Progenitor cell of endocrine pancreas (in vitro differentiated cells): ENCODE measurements at places on chromosomes 2 and 18.

DNA sequence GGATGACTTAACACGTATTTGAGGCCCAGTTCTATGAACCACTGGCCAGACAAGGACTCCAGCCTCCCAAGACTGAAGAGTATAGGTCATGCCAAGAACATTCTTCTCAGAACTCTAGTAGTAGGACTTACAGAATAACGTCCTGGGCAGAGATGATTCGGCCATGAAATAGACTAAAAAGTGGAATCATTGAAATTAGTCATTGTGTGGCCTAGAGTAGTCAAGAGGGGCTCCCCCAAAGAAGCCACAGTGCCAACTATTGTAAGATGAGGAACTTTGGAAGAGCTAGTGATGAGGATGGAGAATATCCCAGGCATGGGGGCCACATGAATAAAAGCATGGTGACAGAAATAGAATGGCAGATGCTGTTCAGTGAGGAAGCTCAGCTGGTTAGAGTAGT, 101.1 kb downstream of the TRIB2 start:
- no peak for DNase-seq

DNA sequence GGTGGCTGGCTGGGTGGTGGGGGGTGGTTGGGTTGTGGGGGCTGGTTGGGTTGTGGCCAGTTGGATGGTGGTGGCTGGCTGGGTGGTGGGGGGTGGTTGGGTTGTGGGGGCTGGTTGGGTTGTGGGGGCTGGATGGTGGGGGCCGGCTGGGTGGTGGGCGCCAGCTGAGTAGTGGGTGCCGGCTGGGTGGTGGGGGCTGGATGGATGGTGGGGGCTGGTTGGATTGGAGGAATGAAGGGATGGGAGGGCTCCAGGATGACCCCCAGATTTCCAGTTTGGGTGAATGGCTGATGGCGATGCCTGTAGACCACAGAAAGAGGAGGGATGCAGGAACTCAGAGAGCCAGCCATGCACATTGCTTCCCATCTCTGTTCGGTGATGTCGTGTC, 26.8 kb upstream of the GPR17 start:
- DNase-seq = no peak

DNA sequence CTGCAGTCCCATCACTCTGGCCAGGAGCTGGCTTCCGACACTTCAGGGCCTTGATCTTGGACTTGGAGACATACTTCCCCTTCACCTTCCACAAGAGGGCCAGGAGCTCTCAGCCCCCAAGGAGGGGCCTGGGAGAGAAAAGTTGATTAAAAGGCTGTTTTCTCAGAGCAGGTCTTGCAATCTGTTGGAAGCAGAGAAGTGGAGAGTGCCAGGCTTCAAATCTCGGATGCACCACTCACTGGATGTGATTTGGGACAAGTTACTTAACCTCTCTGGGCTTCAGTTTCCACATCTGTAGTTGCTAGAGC, 255.3 kb downstream of the CYP26B1 start:
- no peak for DNase-seq

- peak; percentile 41 for DNase-seq
Observed at GRCh38 chr2:237858294-237859081, 935 bp upstream of the RAMP1 start.

GRCh38 chr2:167692936-167693335, 554.5 kb downstream of the STK39 start:
- no peak for DNase-seq

GRCh38 chr2:142866426-142866825, 11.0 kb upstream of the KYNU start:
- no peak for DNase-seq

GRCh38 chr18:69840445-69840844, 107.2 kb downstream of the CD226 start:
- DNase-seq = no peak

GRCh38 chr2:26459991-26460612, 17.8 kb downstream of the OTOF start:
- no peak for DNase-seq

GRCh38 chr2:126912201-126912600, 13.5 kb downstream of the TEX51 start:
- DNase-seq = no peak

- no peak for DNase-seq
Observed at GRCh38 chr2:237693291-237693994, 66.1 kb downstream of the LRRFIP1 start.

DNA sequence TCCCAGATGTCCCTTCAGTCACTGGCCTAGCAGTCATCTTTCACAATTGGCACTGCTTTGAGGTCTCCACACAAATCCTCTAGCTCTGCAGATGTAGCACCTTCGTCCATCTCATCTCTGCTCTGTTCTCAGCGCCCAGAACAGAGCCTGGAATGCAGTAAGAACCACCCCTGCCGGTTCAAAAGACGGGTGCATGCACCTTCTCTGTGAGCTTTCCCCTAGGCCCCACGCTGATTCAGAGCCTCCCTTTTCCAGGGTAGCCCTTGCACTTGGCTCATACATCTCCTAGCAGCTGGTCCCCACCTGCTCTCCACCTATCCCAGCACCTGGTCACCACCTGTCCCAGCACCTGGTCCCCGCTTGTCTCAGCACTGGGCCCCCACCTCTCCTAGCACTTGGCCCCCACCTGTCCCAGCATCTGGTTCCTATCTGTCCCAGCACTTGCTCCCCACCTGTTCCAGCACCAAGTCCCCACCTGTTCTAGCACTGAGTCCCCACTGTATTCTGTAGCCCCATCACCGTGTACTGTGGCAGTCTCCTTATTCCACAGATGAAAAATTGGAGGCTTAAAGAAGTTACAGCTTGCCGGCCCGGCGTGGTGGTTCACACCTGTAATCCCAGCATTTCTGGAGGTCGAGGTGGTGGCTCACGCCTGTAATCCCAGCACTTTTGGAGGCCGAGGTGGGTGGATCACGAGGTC, 4.7 kb upstream of the KCNF1 start:
- no peak for DNase-seq

DNA sequence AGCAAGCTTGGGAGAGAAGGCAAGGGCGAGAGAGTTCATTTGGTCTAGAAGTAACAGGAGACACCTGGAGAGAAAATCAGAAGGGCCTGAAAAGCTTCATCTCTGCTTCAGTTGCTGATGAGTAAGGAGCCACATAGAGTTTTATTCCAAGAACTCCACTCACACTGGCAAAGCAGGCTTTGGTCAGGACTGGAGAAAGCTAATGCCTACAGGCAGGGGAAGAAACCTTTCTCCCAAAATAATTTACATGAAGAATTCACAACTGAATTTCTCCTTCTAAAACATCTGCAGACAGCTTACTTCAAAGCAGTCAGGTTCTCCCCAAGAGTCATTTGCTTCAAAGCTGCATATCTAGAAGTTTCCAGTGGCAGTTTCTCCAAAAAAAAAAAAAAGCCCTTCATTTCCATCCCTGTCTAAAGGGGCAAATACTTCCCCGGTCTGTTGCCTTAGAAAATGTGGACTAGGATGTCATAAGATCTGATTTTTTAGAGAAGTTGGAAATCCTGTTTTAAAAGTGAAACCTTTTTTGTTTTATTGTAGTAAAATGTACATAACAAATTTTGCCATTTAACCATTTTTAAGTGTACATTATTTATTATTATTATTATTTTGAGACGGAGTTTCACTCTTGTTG, 46.3 kb downstream of the TMEM247 start:
- DNase-seq = no peak

GRCh38 chr18:59792353-59792752, 95.1 kb upstream of the CCBE1 start:
- DNase-seq = no peak

DNA sequence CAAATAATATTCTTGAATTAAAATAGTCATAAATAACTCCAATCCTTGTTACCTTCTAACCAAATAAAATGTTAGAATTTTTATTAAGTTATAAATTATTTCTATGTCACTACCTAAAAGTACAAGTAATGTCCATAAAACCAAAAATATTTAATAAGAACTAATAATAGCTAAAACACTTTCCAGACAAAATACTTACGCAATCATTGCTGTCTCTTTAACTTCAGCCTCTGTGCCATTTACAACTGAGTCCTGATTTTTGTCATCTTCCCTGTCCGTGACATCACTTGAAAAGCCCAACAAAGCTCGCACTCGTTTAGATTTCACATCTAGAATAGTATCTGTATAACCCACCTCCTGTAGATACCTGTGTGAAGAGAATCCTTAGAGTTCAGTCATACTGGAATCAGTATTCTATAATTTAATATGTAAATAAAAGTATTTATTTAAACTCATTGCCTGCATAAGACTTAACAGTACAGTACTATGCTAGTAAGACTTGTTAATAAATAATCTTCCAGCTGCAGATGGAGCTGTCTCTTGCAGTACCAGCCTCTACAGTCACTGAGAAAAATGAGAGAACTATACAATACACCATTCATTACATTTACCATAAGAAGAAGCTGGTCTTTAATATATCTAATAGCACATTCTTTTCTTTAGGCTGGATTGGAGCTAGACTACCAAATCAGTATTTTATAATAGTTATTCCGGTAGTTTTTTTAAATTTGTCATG, 63.8 kb downstream of the STRN start:
- no peak for DNase-seq

- DNase-seq = no peak
Observed at GRCh38 chr2:148483665-148484064, 160.9 kb upstream of the EPC2 start.

DNA sequence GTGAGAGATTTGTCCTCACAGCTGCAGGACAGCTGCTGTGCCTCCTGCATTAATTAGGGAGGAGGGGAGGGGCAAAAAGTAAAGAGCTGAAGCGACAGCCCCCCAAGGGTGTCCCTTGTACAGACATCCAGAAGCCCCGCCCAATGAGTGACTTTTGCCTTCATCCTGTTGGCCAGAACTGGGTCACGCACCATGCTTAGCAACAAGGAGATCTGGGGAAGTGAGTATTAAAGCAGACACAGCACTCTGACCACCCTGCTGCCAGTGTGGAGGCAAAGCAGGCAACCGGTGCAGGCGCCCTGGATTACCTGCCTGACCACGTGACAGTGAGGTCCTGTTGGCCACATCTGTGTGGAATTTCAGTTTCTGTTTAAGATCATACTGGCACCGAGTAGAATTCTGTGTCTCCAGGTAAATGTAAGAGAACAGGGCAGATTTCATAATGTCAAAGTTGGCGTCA, 21.5 kb upstream of the BIN1 start:
- no peak for DNase-seq

DNA sequence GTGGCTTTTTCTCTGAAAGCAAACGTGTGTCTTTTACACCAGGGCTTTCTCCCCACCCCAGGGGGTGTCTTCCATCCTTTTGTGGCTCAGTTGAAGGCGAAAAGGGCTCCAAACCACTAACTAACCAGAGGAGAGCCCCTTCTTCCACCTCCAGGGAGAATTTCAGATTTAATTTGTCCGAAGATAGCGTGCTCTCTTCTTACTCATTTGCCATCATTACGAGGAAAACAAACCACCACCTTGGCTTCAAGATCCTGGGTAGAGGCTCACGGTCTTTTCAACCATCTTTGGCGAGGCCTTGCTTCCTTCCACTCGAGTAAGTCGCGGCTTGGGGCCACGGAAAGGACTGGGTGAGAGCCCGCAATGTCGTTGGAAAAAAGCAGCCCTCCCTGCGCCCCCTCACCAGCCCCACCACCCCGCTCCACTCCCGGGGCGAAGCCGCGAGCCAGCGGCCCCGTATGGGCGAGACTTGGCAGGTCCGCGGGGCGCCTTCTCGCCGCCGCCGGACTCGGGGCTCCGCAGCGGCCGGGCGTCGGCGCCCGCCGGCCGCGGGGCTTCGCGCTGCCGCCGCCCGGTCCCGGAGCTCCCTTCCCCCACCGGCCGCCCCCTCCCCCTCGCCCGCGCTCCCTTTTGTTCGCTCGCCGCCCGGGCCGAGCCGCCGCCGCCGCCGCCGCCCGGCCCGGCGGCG, 1.7 kb upstream of the ZNF532 start:
- DNase-seq = no peak

GRCh38 chr18:13570856-13571495, 155.4 kb downstream of the FAM210A start:
- DNase-seq = no peak

- DNase-seq = no peak
Observed at GRCh38 chr18:44821924-44822323, 141.2 kb downstream of the SETBP1 start.

DNA sequence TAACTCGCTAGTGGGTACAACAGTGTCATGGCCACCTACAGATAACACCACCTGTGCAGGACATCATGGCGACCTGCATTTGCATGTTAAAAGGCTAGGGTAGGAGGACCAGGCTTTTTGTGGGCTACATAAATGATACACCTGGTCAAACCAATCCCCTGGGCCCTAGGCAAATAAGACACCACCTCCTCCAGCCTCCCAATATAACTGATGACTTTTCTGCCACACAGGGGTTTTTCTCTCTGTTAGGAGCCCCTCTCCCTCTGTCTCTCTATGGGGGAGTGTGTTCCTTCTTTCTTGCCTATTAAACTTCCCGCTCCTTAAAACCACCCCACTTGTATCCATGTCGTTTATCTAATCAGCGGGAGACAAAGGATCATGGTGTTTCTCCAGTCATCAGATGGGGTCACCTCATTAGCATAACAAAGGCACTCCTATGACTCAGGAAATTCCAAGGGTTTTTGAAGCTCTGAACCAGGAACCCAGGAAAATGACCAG, 10.8 kb upstream of the BUB1 start:
- no peak for DNase-seq

- no peak for DNase-seq
Observed at GRCh38 chr2:126536605-126537200, 119.3 kb upstream of the GYPC start.

DNA sequence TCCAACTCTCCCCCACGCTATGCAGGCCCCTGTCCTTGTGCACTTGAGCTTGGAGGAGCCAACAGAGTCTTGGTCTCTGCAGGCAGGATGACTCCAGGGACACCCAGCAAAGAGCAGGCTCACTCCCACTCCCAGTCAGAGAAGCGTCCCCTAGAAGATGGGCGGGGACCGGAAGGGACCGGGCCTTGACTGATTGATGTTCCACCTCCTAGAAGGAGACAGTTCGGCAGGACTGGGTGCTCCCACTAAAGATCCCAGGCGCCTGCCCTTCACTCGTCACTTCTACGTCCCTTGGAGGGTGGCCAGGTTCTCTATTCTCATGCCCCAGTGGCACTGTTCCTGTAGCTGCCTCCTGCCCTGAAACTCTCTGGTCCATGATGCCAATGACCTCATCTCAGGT, 3.2 kb upstream of the SP100 start:
- DNase-seq = no peak
